ENCODE measurements at places on chromosomes 12 and 14.
A peak's percentile ranks its signal among the peaks of the same experiment; 100 is the strongest.

- no peak for DNase-seq
These were observed 149.5 kb downstream of the SLC6A15 start for GRCh38 chr12:84763107-84763506.

DNA sequence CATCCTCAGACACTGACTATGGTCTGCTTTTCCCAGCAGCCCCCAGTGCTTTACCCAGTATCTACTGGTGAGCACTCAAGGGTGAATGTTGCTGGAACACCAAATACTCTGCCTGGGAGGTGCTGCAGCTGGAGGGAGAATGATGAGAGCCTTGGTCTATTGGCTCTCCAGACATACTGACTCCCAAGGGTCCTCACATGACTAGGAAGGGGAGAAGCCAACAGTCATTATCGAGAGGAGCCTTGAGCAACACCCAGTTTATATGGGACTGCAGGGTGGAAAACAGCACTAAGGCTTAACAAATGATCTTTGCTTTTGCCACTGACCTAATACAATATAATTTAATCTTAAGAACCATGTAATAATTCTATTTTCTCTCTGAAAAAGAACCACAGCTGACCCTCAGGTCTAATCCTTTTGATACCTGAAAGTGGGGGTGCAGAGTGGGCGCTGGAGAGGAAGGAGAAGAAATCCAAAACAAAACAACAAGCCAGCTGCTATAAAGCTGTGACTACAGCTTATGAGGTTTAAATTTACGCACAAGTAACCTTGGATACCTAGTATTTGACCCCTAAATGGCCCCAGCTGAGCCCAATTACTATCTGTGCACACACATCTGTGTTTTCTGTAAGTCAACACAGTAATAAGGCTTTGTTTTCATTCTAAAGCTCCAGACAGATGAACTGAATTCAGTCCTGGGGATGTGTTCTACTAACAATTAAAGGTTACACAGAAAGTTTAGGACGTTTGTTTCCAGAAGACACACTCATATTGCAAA is 107.8 kb upstream of the GRIP1 start:
- no peak for DNase-seq

- no peak for DNase-seq
These were observed 430.0 kb downstream of the ETNK1 start for GRCh38 chr12:23055004-23055403.

GRCh38 chr12:59010941-59011340 is 90.6 kb upstream of the LRIG3 start:
- DNase-seq = no peak

DNA sequence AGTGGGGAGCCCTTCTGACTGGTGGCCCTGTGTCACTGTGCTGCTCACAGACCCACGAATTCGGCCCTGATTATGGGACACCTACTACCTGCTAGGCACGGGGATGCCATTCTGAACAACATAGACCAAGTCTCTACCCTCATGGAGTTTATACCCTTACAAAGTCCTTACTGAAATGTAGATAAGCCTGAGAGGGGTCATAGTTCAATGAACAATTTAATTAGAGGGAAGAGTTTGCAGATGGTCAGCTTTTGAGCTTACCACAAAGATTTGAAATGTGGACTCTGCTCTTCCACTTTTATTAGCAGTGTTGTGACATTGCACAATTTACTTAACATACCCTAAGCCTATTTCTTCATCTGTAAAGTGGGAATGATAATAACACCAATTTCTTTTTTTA is 161.1 kb downstream of the MYRFL start:
- DNase-seq = no peak

DNA sequence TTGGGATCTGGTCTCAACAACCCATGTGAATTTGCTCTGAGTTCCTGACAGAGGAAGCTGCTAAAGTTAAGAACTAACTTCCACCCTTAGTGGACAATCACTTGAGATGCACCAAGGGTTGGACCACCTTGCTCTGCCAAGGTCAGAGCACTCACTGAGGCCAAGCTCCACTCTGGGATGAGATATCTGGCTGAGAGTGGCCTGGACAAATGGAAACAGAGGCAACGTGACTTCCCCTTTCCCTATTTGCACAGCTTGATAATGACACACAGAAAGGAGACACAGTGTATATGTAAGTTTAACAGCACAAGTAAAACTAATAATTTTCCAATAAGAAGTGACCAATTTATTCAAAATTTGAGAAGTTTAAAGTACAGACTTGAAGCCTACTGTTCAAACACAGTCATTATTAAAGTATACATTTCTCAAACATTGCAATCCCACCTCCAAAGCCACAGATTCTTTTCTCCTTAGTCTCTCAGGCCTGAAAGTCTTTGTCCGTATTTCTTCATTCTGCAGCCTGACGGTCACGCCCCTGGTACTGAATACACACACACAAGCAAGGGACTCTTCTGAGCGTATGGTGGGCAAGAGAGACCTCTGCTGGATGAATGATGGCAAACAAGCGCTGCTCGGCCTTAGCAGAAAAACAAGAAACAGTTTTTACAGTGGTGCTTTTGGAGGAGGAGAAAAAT is 28.6 kb downstream of the TMEM30B start:
- peak; percentile 9 for DNase-seq

- no peak for DNase-seq
These were observed 4.5 kb upstream of the SETD1B start for GRCh38 chr12:121799156-121799841.

- DNase-seq = no peak
These were observed 21.2 kb downstream of the APPL2 start for GRCh38 chr12:105214670-105215375.

DNA sequence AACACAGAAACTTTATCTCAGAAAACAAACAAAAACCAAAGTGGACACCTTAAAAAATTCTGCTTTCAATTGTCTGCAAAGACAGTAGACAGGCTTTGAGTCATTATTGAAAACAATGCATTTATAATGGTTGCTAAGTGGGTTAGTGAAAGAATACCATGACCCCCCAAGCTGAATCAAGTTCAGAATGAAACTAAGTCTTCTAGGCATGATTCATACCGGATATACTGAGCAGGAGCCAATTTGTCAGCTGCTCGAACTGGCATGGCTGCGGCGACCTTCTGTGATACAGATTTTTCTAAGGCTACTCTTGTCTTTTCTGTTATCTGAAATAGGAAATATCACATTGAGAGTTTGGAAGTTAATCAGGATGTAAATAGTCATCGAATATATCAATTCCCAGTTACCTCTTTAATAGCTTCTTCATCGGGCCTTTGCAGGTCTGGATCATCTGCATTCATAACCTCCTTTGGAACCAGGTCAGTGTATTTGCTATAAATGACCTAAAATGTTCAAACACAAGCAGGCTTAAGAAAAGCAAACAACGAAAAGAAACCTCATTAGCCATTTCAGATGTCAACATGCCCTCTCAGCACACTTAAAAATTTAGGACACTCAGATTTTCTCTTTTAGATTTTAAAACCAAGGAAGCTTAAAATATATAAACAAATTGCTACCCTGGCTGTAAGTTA is 22.3 kb downstream of the SNW1 start:
- no peak for DNase-seq

GRCh38 chr14:91135039-91135438 is 21.2 kb downstream of the DGLUCY start:
- DNase-seq = no peak

DNA sequence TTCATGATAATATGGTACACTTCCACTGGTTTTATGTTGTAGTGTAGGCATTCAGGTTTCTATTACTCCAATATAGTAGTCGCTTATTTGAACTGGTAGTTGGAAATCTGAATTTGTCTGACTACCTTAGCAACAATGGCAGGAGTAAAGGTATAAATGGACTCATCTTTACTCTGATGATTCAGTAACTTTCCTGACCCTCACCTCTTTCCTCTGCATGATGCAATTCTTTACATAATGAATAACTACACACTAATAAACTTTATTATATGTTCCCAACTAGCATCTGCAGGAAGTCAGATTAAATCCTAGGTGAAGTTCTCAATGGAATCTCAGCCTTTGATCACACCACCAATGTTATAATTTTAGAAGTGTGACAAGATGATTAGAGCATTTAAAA is 70.5 kb upstream of the ATP2B1 start:
- DNase-seq = no peak

GRCh38 chr12:86623267-86623666 is 367.1 kb upstream of the MGAT4C start:
- no peak for DNase-seq

DNA sequence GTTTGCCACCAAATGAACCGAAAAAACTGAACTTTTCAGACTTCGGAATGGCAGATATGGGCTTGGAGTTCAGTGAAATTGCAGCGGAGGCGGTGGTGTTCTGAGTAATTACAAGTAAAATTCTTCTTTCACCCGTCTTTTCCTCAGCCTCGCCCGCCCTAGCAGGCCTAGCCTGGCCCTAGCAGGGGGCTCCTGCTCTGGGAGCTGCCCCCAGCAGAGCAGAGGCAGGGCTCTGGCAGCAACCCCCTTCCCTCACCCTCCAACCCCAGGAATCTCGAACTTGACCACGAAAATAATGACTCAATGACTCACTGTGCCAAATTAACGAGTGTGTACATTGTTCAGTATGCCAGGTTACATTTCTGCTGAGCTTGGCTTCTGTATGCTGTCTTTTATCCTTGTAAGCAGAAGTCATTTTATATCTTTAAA is 1.1 kb downstream of the PAPLN start:
- no peak for DNase-seq

- DNase-seq = no peak
These were observed 184.7 kb downstream of the PRKCH start for GRCh38 chr14:61505815-61506809.

DNA sequence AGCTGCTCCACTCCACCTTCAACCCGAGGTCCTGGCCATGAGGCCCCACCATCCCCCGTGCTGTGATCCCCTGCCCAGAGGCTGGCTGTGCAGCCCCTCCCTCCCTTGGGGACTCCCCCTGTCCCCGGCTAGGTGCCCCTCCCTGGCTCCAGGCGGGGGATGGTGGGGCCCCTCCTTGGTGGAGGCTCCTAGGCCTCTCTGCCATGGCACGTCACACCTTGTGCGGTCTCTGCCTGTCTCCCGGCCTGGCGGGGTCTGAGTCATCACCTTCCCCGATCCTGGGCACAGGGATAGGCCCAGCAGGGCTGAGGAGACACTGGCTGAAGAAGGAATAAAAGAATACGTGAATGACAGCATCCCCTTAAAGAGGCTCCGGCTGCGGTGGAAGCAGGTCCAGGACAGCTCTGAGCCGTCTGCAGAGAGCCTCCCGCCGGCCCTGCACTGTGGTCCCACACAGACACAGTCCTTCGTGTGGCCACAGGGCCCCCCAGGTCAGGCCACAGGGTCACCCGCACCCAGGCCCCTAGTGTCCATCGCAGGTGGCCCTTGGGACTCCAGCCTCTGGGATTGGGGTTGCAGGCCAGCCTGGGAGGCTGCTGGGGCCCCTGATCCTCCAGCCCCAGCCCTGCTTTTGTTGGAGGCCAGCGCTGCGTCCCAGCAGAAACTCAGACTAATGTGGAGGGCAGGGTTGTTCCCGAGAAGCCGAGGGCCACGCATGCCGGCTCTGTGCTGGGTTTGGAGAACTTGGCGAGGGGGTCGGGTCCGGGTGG is 43.6 kb downstream of the KIF26A start:
- no peak for DNase-seq

DNA sequence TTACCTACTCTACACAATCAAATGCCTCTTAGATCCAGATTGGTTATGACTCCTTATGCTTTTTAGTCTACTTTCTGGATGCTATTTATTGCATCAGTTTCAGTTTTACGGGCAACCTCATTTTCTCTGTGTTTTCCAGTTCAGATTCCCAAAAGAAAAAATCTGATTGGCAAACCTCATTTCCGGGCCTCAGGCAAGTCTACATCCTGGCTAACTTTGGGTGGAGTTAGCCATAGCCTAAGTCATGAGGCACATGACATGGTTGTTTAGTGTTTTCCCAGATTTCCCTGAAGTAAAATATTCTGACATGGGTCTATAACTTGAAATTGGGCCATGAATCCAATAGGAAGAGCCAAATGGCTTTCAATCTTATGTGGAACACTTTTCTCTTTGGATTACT is 339.7 kb downstream of the NUAK1 start:
- no peak for DNase-seq

- no peak for DNase-seq
These were observed 67.6 kb downstream of the AACS start for GRCh38 chr12:125132698-125133400.

DNA sequence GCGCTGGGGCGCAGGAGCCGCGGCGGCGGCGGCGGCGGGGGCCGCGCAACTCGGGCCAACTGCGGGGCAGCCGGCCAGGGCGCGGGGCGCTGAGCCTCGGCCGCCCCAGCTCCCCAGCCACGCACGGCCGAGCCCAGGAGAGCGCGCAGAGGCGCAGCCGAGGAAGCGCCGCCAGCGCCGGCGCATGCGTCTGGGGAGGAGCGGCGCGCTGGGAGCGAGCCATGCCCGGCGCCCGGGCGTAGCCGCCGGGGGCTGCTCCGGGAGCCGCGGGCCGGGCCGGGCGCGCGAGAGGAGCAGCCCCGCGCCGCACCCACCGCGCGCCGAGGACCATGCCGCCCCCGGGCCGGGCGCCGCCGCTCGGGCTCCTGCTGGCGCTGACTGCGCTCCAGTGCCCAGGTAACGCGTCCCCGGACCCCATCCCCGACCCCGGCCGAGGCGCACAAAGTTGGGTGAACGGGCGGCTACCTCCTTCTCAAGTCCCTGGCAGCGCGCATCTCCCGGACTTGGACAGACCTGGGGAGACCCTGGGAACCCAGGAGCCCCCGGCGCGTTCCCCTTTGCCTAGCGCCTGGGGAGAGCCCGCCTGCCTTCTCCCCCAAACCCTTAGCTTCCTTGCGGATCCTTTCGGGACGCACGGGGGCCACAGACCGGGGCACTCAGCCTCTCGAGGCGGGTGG is 121.4 kb downstream of the AACS start:
- DNase-seq = no peak

GRCh38 chr12:16524378-16524777 is 81.6 kb downstream of the LMO3 start:
- no peak for DNase-seq

- DNase-seq = no peak
These were observed 266.9 kb downstream of the RASSF9 start for GRCh38 chr12:85569261-85569660.

GRCh38 chr12:14238221-14238792 is 127.2 kb upstream of the ATF7IP start:
- no peak for DNase-seq

DNA sequence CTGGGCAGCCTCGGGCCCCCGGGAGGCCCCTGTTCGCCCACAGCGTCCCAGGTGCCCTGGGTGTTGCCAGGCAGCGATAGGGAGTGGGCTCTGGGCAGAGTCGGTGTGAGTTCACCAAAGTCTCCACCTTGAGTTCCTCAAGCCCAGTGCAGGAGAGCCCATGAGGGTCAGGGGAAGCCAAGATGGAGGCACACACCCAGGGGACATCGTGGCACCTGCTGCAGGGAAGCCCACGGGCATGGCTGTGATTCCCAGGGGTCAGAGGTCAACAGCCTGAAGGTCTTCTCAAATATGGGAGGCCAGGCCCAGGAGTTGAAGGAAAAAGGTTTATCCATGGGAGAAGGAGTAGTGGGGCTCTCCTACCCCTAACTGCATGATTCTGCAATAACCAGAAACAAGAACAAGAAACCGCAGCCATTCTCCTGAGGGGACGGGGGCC is 148.8 kb downstream of the ADGRD1 start:
- no peak for DNase-seq

GRCh38 chr14:35240231-35240630 is 52.0 kb upstream of the PSMA6 start:
- no peak for DNase-seq

- DNase-seq = no peak
These were observed at the start of gene RDH16 for GRCh38 chr12:56957229-56958052. RDH16 (minus strand) TSS chr12:56957608; CDS start chr12:56957462, 146 bp downstream.
